Dorsolateral prefrontal cortex (tissue), 122 donors: ENCODE measurements at places on chromosomes 3 and 15.

DNA sequence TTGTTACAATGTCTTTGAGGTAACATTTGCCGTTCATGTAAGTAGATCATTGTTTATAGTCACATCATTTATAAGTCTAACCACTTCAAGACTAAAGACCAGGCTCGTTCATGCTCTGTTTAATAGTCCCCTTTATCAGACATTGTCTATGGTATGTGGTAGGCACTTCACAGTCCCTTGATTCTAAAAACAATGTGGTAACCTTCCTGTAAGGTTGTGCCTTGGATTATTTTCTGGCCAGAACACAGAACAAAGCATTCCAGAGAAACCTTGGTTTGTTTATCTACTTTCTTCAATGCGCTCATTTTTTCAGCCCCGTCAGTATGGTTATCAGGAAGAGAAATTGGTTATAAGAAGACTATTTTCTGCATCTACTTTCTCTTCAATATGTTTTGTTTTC is 16.3 kb upstream of the ST3GAL6 start:
- DNase-seq, result no peak

GRCh38 chr3:37321377-37321781 is 147.0 kb upstream of the LRRFIP2 start:
- no peak for DNase-seq

DNA sequence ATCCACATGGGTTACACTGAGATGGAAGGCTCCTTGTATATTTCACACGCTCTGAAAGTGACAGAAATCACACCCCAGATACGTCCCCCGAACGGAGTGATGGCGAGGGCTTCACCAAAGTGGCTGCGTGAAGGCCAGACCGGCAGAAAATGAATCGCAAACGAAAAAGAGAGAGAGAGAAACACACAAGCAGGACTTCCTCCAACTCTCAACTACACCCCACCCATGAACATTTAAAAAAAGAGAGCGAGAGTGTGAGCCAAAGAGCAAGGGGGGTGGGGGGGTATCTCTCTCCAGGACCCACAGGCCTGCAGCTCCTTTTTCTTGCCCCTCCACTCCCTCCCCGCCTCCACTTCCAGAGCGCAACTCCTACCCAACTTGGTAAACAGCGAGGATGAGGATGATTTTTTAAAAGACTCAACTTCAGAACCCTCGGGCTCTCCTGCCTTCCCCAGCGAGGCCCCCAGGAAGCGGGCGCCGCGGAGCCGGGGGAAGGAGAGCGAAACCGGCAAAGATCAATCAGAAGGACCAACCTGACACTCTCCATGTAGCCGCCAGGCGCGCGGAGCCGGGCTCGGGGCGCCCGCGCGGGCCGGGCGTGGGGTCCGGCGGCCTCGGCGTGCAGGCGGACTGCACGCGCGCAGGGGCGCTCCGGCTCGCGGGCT is 519.1 kb downstream of the FOXP1 start:
- no peak for DNase-seq

GRCh38 chr3:170233530-170233929 is 11.3 kb downstream of the PRKCI start:
- no peak for DNase-seq

DNA sequence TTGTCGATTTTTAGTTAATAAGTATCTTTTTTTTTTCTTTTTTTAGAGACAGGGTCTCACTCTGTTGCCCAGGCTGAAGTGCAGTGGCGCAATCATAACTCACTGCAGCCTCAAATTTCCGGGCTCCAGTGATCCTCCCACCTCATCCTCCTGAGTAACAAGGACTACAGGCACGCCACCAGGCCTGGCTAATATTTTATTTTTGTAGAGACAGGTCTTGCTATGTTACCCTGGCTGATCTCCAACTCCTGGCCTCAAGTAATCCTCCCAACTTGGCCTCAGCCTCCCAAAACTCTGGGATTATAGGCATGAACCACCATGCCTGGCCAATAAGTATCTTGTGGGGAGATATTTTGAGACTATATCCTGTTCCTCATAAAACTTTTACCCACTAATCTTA is 29.4 kb upstream of the ARID3B start:
- no peak for DNase-seq

- no peak for DNase-seq
These were observed 30.2 kb downstream of the PPP2R3A start for GRCh38 chr3:135995766-135996165.

DNA sequence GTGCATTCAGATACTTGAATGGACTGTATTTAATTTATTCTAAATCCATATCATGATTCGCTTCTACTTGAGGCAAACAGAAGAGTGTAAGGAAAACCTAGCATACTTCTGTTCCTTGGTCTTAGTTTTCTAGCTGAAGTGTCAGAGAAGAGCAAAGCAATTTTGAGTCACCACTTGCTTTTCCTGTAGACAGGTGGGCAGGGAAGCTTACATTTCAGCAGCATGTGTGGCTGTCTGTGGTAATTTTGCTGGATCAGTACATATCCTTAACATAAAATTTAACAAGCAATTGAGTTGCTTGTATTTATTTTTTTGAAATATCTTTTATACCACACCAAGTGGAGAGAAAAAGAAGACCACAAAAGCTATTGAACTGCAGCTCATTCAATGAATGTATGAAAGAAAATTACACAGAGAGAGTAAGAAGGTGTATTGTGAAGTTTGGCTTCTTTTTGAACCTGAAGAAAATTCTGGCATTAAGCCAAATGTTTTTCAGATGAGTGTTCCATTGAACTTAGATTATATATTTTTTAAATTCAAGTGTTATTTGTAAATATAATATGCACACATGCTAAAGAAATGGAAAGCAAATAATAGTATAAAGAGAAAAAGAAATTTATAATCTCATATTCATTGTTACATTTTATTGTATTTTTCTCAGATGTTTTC is 747.6 kb downstream of the NAALADL2 start:
- no peak for DNase-seq

DNA sequence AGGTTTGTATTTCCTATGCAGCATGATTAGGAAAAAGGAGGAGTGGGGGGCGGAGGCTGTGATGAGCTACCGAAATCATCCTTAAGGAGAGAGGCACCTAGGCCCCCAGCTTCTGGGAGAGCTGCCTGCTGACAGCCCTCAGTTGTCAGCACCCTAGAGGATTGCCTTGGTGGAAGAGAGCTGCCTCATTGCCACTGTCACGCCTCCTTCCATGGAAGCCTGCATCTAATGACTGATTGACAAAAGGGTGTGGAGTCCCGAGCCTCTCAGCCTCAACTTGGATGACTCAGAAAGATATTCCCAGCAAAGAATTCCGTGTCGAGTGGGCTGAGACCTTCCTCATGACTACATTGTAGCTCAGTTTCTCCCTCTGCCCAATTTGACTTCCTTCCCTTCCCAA is 320.4 kb upstream of the PROK2 start:
- DNase-seq, result no peak
